ENCODE measurements at places on chromosomes 13 and 19. TPM values are rescaled to one million over a fixed set of nuclear protein-coding genes. Genes with fewer than 3 reads are reported as not detected.

- peaks cover 22% of the 10 kb centered on the region for H3K27me3 ChIP-seq
- no peaks in the 10 kb centered on the region for H3K36me3 ChIP-seq
- no peak overlapping the region for H3K4me3 ChIP-seq
- no peak for DNase-seq
- no peak overlapping the region for H3K27ac ChIP-seq
Measured at GRCh38 chr13:75194717-75195462, 287.1 kb downstream of the TBC1D4 start.

The ATXN8OS gene
- not detected for total RNA-seq

DNA sequence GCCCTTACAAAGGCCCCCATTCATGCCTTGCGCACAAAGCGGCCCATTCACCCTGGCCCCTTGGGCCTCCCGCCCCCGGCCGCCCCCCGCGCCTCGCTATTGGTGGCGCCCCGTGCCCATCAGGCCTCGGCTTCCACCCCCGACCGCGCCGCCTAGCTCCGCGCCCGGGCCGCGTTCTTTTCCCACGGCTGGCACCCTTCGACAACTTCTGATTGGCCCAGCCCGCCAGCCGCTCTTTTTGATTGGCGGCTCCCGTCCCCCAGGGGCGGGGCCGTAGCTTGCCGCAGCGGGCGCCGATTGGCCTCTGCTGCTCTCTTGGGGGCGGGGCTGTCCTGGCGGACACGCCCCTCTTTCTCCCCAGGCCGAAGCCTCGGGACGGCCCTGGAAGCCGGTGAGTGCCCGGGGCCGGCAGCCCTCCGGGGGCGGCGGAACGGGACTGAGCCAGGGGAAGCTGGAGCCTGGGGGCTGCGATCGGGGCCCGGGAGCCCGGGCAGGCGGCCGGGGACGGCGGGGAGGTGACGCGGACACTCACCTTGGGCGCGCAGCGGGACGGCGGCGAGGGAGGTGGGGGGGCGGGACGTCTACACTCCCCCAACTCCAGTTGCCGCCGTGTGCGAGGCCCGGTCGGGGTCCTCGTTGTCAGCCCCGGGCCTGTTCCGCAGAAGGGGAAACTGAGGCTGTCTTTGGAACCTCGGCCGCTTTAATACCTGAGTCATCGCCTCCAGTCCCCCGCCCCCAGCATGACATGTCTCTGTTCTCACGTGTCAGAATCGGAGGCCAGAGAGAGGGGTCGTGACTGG lies at the start of gene MYH14:
TSS of gene MYH14 (plus strand) at position 342 of the 800 bp plus-strand sequence. CDS start 6,744 bp downstream, outside the sequence.
- no peak within 1 kb of the TSS for H3K27ac ChIP-seq
- H3K4me3 ChIP-seq = no peak within 1 kb of the TSS
- H3K36me3 ChIP-seq = no peaks in the 10 kb centered on the region
- no peak for DNase-seq

GRCh38 chr13:74087357-74087756 lies 46.8 kb downstream of the KLF12 start:
- peaks cover 20% of the 10 kb centered on the region for H3K36me3 ChIP-seq
- H3K4me1 ChIP-seq = peaks cover 34% of the 10 kb centered on the region
- H3K27ac ChIP-seq = no peak overlapping the region
- H3K27me3 ChIP-seq = no peaks in the 10 kb centered on the region

- no peaks in the 10 kb centered on the region for H3K4me1 ChIP-seq
- H3K27ac ChIP-seq = no peak overlapping the region
- no peaks in the 10 kb centered on the region for H3K36me3 ChIP-seq
- no peak for DNase-seq
Measured at GRCh38 chr13:89982407-89983095, 1364.9 kb upstream of the MIR17HG start.

DNA sequence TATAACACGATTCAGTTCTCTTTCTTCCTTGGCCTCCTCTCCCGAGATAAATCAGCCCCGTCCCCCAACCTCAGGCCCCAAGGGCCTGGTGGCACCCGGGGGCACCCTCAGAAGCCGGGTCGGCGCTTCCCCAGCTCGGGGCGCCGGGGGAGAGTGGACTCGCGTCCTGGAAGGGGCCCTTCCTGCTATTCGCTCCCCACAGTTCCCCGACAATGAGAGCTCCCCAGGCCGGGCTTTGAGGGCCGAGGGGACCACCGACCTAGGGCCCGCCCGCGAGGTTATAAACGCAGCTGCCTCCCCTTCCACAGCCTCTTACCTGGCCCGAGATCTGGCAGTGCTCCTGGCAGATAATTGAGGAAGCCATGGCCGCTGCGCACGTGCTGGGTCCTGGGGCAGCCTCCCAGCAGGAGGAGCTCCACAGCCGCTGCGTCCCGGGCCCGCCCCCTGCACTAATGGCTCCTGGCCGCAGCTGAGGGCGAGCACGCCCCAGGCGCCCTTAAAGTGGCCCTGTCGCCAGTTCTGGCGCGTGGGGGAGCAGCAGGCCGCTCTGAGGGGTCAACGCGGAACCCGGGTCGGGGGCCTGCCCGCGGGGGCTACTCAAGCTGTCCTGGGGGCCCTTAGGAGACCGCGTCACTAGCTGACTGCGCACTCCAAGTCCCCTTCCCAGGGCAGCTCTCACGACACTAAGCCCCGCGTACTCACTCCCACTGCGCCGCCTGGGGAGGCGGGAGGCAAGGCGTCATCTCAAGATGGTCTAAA lies at the start of gene SOHLH2:
TSS of gene SOHLH2 (minus strand) at position 394 of the 759 bp plus-strand sequence. CDS start at position 364, 30 bp downstream.
- H3K4me3 ChIP-seq = no peak within 1 kb of the TSS
- H3K36me3 ChIP-seq = no peaks in the 10 kb centered on the region

- no peak for DNase-seq
- peaks cover 24% of the 10 kb centered on the region for H3K27me3 ChIP-seq
- H3K36me3 ChIP-seq = peaks cover 2% of the 10 kb centered on the region
- no peak overlapping the region for H3K4me3 ChIP-seq
- peaks cover 2% of the 10 kb centered on the region for H3K4me1 ChIP-seq
Measured at GRCh38 chr19:35380450-35381124, 9.7 kb downstream of the GPR42 start.

The OLFM2 gene
- 3.4 TPM for total RNA-seq

The IZUMO2 gene
- not detected for total RNA-seq

- H3K27ac ChIP-seq = no peak overlapping the region
- DNase-seq = no peak
- H3K27me3 ChIP-seq = peaks cover 5% of the 10 kb centered on the region
- H3K36me3 ChIP-seq = no peaks in the 10 kb centered on the region
- no peak overlapping the region for H3K4me3 ChIP-seq
Measured at GRCh38 chr13:50401049-50401505, 385.8 kb downstream of the KCNRG start.

GRCh38 chr13:45782327-45783045 lies 69.1 kb downstream of the SIAH3 start:
- no peak overlapping the region for H3K4me3 ChIP-seq
- H3K36me3 ChIP-seq = no peaks in the 10 kb centered on the region
- H3K4me1 ChIP-seq = no peaks in the 10 kb centered on the region
- no peaks in the 10 kb centered on the region for H3K27me3 ChIP-seq

The SYCN gene
- total RNA-seq = not detected

GRCh38 chr19:43624933-43625332 lies 5.5 kb upstream of the ZNF428 start:
- H3K27ac ChIP-seq = no peak overlapping the region
- no peaks in the 10 kb centered on the region for H3K36me3 ChIP-seq
- DNase-seq = peak; percentile 91
- peaks cover 4% of the 10 kb centered on the region for H3K27me3 ChIP-seq

DNA sequence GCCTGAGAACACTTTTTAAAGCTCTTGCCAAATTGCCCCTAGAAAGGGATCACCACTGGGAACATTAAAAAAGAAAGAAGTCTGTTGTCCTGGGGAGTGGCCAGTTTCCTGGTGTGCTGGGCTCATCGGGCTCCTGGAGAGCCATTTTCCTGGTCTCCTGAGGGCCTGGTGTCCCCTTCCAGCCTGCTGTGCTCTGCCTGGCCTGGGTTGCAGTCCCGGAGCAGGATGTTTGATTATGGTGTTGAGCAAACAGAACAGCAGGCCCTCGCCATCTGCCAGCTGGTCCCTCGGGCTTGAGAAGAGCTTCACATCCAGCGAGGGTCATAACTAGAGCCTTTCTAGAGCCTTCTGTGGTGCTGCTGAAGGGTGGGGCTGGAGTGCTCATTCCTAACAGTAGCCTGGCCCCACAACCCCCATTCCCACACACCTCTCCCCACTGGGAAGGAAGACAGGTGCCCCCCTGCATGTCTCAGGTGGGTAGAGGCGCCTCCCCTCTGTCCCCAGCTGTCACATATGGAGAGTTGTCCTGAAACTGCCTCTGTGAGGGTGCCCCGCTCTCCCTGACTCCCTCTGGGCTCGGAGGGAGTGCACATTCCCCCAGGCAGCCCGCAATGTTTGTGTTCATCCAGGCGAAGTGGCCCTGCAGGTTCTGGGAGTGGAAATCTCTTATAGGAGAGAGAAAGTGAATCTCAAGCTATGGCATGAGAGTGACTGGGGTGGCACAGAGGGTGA lies 151.1 kb downstream of the SIPA1L3 start:
- no peak overlapping the region for H3K27ac ChIP-seq
- no peaks in the 10 kb centered on the region for H3K27me3 ChIP-seq
- no peaks in the 10 kb centered on the region for H3K36me3 ChIP-seq
- no peak overlapping the region for H3K4me3 ChIP-seq
- no peak for DNase-seq

DNA sequence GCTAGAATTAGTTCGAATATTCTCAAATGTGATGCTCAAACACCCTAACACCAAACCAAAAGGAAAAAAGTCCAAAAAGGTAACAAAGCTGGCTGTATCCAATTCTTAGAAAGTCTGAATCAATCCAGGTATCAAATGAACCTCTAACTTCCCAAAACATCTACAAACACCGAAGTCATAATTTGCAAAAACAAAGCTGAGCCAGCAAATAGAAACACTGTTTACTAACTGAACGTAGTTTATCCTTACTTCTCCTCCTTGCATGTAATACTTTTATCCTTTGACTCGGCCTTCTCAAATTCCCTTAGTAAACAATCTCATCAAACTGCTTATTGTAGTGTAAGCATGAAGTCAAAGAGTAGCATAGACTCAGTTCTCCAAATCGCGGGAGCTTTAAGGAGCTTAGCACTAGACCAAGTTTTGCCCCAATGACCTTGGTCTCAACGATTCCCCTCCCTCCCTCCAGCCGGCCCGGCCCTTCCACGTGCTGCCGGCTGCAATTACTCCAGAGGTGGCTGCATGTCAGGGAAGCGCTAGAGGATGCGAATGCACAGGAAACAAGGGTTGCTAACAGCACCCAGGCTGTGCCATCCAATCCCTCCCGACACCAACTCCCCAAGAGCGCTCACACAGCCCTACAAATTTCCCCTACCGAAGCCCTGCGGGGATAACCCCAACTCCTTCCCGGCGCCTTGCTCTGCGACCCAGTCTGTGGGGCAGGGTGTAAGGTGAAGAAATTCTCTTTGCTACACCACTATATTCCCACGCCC lies 693 bp downstream of the XPO4 start:
- H3K36me3 ChIP-seq = peaks cover 11% of the 10 kb centered on the region
- peaks cover 28% of the 10 kb centered on the region for H3K4me1 ChIP-seq
- peak; percentile 51 for DNase-seq
- H3K4me3 ChIP-seq = peak overlapping the region; percentile 96
- H3K27ac ChIP-seq = peak overlapping the region; percentile 90

DNA sequence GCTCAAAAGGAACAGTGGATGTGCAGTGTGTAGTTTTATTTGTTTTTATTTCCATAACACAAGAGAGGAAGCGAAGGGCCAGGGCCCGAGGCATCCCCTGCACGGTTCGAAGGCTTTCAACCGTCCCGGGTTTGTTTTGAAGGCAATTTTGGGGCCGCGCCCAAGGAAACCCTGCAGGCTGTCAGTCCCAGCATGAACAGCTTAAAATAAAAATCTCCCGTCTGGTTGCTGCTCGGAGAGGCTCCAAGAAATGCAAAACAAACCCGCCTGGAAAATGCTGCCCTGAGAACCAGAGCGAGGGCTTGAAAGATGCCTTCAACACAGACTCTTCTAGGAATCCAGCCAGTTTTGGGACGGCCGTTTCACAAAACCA lies 16.0 kb downstream of the LSM4 start:
- H3K36me3 ChIP-seq = peaks cover 28% of the 10 kb centered on the region
- no peak for DNase-seq
- H3K4me1 ChIP-seq = peaks cover 40% of the 10 kb centered on the region
- H3K27me3 ChIP-seq = no peaks in the 10 kb centered on the region
- H3K4me3 ChIP-seq = peak overlapping the region; percentile 94

DNA sequence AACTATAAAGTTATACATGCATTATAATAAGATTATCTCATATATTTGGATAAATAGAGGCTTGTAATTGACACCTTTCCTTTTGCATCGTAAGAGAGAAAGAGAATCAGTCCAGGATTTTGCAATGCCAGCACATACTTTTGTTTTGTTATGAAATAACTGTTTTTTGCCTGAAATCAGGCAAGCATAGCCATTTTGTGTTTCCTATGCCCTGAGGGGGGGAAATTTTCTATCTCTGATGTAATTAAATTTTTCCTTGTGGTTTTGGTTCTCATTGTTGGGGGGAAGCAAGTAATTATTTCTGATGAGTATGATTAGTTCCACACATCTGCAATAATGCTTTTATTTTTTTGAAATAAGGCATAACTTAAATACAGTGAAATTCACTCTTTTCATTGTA lies 229.4 kb downstream of the NDFIP2 start:
- H3K36me3 ChIP-seq = no peaks in the 10 kb centered on the region
- no peak for DNase-seq
- no peak overlapping the region for H3K4me3 ChIP-seq
- no peaks in the 10 kb centered on the region for H3K27me3 ChIP-seq

The LILRB5 gene
- total RNA-seq = not detected

The SNRPD2 gene
- 634 TPM for total RNA-seq

DNA sequence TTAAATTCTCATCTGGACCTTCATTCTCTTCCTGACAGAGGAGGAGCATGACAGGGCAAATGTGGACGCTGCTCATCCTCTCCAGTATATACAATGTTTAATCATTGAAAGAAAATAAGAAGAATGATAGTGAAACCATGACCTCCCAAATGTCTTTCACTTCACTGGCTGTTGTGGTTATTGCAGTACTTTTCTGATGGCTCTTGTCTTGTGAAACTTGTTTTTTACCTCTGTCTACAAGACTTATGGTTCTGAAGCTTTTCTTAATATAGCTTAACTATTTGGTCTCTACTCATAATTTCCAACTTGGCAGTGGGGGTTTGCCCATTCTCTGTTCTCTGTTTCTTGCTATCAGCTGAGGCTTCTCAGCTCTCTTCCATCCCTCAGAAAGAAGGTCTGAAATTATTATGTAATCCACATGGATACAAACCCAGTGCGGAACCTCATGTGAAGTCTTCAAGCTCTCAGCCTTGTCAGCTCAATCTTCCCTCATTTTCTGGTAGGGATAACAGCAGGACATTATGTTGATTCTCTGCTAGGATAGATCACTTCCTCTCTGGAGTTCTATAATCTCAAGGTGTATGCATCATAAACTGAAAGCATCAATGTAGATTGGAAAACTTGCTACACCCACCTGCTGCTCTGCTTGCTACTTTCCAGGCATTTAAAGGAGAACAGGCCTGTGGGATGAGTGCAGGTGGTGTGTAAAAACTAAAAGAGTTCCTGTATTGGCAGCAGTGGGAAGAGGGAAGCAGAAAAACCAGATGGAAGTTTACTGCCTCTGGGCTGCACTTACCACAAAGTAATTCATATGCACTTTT lies 250.3 kb upstream of the HTR2A start:
- no peaks in the 10 kb centered on the region for H3K27me3 ChIP-seq
- H3K27ac ChIP-seq = no peak overlapping the region
- no peak overlapping the region for H3K4me3 ChIP-seq
- no peaks in the 10 kb centered on the region for H3K36me3 ChIP-seq
- H3K4me1 ChIP-seq = no peaks in the 10 kb centered on the region

Measured in activated CD8-positive, alpha-beta memory T cell treated with anti-CD3 and anti-CD28 coated beads, Interleukin-2, amount 10 ng/mL, durations not matched to agents 7 days and 5 days (primary cell).